ENCODE measurements at places on chromosomes 16 and 17. TPM values are rescaled to one million over a fixed set of nuclear protein-coding genes. Genes with fewer than 3 reads are reported as not detected.

The TMC7 gene
- total RNA-seq, result 0.28 TPM

- no peaks in the 10 kb centered on the region for H3K36me3 ChIP-seq
- no peak overlapping the region for H3K27ac ChIP-seq
- H3K4me1 ChIP-seq, result no peaks in the 10 kb centered on the region
- H3K27me3 ChIP-seq, result no peaks in the 10 kb centered on the region
Measured at GRCh38 chr16:30401768-30402425, 5.5 kb upstream of the ZNF771 start.

DNA sequence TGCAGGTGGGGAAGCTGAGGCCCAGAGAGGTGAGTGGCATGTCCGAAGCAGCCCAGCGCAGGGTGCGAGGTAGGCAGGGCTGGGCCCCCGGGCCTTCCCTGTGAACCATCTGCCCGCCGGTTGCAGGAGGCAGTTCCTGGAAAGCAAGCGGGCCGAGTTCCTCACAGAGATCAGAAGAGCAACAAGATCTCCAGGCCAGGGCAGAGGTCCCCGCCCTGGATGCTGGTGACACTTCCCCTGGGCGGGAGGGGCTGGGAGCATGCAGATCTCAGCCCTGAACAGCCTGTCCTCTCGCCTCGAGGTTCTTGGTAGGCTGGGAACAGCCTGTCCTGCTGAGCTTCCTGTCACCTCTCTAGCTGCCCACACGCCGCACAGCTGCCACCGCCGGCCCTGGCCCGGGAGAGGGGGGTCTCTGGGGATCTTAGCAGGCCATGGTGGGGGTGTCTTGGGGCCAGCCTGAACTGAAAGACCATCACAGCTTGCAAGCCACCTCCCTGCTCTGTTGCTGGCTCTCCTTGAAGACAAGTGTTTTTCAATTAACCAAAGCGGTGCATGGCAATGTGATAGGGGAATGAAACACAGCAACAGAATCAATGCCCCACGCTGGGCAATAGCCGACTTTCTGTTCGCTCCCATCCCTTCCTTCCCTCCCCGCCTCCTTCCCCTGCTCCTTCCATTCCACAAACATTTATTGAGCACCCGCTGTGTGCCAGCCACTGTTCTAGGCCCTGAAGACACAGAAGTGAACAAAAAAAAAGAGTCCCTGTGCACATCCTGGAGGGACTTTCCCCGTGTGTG is 31.7 kb downstream of the SOCS1 start:
- H3K36me3 ChIP-seq, result no peaks in the 10 kb centered on the region
- H3K27ac ChIP-seq, result no peak overlapping the region
- H3K4me1 ChIP-seq, result peaks cover 11% of the 10 kb centered on the region

The HSD17B2 gene
- not detected for total RNA-seq

GRCh38 chr17:42310787-42311215 is 22.5 kb downstream of the STAT5A start:
- peak overlapping the region; percentile 71 for H3K27ac ChIP-seq
- H3K36me3 ChIP-seq, result no peaks in the 10 kb centered on the region
- no peaks in the 10 kb centered on the region for H3K27me3 ChIP-seq
- DNase-seq, result no peak
- no peak overlapping the region for H3K4me3 ChIP-seq
- H3K4me1 ChIP-seq, result peaks cover 20% of the 10 kb centered on the region

GRCh38 chr17:67829331-67829730 is 4.0 kb downstream of the BPTF start:
- no peak overlapping the region for H3K4me3 ChIP-seq
- DNase-seq, result no peak
- no peaks in the 10 kb centered on the region for H3K27me3 ChIP-seq
- no peaks in the 10 kb centered on the region for H3K36me3 ChIP-seq
- H3K4me1 ChIP-seq, result peaks cover 13% of the 10 kb centered on the region
- no peak overlapping the region for H3K27ac ChIP-seq

The ZNF747 gene
- total RNA-seq, result 11.9 TPM

- H3K27me3 ChIP-seq, result no peaks in the 10 kb centered on the region
- no peaks in the 10 kb centered on the region for H3K36me3 ChIP-seq
- H3K27ac ChIP-seq, result no peak overlapping the region
- no peak for DNase-seq
Measured at GRCh38 chr17:909642-910323, 69.8 kb downstream of the NXN start.

GRCh38 chr17:20966870-20967269 is 75.9 kb downstream of the USP22 start:
- H3K27me3 ChIP-seq, result no peaks in the 10 kb centered on the region
- H3K4me3 ChIP-seq, result no peak overlapping the region
- no peaks in the 10 kb centered on the region for H3K4me1 ChIP-seq
- no peaks in the 10 kb centered on the region for H3K36me3 ChIP-seq
- no peak for DNase-seq

- H3K4me3 ChIP-seq, result no peak overlapping the region
- H3K27ac ChIP-seq, result no peak overlapping the region
- no peak for DNase-seq
- H3K36me3 ChIP-seq, result no peaks in the 10 kb centered on the region
- H3K4me1 ChIP-seq, result peaks cover 8% of the 10 kb centered on the region
Measured at GRCh38 chr17:82802075-82802780, 37.6 kb downstream of the ZNF750 start.
